ENCODE measurements at places on chromosomes 16 and 17.

- DNase-seq = no peak
Measured at GRCh38 chr17:18261146-18261515, 669 bp downstream of the MIEF2 start.

GRCh38 chr16:70701998-70702397 is 16.1 kb upstream of the MTSS2 start:
- DNase-seq = no peak

GRCh38 chr16:24748242-24748641 is 18.8 kb downstream of the TNRC6A start:
- DNase-seq = no peak

DNA sequence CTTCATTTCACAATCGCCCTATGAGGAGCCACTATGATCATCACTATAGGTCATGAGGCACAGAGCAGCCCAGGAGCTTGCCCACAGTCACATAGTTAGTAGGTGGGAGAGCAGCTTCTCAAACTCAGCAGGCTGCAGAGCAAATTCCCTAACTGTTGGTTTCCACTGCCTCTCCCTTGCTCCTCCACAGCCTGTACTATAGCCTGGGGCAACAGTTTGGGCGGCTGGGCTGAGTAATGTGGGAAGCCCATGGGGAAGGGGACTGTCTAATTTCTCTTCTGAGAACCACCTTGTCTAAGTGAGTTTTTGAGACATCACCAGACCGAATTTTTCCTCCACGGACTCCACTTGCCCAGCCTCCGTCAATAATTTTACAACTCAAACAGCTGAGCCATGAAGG is 73.4 kb upstream of the GPR139 start:
- no peak for DNase-seq

- DNase-seq = no peak
Measured at GRCh38 chr16:12403746-12404658, 399.7 kb downstream of the CPPED1 start.

- no peak for DNase-seq
Measured at GRCh38 chr17:58229881-58230280, 8.5 kb upstream of the LPO start.

DNA sequence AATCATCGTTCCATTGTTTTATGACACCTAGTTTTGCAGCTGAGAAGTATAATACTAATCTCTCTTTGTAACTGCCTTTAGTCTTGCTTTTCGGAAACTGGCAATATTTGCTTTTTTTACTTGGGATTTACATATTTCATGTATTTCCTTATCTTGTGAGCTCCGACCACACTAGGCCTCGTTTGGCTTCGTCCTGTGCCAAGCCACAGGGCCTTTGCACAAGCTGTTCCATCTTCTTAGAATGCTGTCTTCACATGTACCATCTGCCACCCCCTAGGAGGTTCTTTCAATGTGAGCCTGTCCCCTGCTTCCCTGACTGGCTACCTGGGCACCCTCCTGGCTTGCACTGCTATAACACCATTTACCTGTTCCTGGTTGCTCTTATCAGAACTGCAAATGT is 77.2 kb downstream of the SHISA6 start:
- DNase-seq = no peak

DNA sequence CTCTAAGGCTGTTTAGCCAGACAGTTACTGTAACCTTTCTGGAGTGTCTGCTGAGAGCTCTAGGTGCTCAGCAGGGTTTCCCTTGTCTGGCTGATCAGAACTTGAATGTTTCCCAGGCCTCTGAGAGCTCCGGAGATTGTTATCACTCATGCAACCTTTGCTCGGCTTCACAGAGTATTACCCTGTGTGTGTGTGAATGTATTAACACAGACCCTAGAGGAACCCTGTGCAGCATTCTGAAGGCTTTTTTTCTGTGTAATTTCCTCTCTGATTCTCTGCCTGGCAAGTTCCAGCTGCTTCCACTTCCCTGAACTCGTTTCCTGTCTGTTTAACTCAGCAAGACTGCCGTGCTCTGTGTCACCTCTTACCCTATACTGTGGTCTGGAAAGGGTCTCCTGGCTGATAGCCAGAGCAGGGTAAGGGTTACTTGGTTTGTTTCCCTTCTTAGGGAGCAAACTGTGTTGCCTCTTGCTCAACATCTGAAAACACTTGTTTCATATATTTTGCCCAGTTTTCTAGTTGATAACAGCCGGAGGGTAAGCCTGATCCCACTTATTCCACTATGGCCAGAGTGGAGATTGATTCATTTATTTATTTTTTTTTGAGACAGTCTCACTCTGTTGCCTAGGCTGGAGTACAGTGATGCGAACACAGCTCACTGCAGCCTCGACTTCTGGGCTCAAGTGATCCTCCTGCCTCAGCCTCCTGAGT is 21.7 kb downstream of the PRMT7 start:
- DNase-seq = no peak

GRCh38 chr16:680967-681745 is 946 bp downstream of the STUB1 start:
- DNase-seq = no peak

GRCh38 chr16:4332083-4332482 is 16.2 kb downstream of the GLIS2 start:
- DNase-seq = no peak
